ENCODE measurements at places on chromosomes 11 and 22. TPM values are rescaled to one million over a fixed set of nuclear protein-coding genes. Genes with fewer than 3 reads are reported as not detected.

OR2D2 gene
- not detected for polyA plus RNA-seq

SREBF2 gene
- 21.0 TPM for polyA plus RNA-seq

RAG1 gene
- polyA plus RNA-seq = 0.18 TPM

YPEL4 gene
- 0.04 TPM for polyA plus RNA-seq

APOL1 gene
- polyA plus RNA-seq = 5.2 TPM

- DNase-seq = peak; percentile 46
These were observed 46.6 kb upstream of the CTSC start for GRCh38 chr11:88384004-88384668.

DNA sequence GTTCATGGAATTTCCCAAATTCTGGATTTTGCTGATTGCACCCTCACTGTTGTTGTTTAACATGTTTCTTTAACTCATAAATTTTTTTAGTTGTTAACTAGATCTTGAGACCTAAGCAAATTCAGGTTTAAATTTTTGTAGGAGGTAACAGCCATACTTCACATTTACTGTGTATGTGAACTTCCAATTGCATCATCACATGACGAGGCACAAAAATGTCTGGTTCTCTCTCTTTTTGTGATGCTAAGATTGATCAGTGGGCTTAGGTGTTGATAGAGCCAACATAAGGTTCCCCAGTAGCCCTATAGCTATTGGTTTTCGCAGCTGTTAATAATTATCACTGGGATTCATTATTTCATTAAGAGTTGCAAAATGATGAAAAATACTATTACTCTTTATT is 277.5 kb downstream of the TMEM135 start:
- no peak for DNase-seq

DNA sequence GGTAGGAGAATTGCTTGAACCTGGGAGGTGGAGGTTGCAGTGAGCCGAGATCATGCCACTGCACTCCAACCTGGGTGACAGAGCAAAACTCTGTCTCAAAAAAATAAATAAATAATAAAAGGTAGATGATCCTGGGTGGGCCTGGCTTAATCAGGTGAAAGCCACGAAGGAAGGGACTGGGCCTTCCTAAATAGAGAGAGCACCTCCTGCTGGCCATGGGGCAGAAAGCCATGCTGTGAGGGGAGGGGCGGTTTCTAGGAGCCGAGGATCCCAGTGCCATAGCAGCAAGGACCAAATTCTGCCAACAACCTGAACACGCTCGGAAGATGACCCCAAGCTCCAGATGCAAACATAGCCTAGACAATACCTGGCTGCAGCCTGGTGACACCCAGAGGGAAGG is 24.5 kb upstream of the DGKZ start:
- DNase-seq = peak; percentile 51

- no peak for DNase-seq
These were observed 417.8 kb downstream of the MIAT start for GRCh38 chr22:27075028-27075678.

DNA sequence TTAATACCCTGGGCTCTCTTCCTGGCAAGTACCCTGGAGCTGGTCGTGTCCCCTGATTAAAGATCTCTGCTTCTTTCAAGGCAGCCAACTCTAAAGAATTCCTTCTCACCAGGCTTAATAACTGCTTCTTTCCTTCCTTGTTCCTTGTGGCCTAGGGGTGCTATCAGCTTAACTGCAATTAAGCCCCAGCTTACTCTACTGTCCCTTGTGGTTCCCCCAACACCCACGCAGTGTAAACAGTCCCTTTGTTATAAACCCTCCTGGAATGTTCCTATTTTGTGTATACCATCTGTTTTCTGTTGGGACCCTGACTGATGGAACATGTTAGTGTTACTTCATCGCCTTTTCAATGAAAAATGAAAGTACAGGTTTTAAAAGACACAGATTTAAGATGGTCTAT is 126.4 kb upstream of the KIRREL3 start:
- DNase-seq = no peak

GRCh38 chr11:133732109-133732674 is 113.1 kb downstream of the SPATA19 start:
- no peak for DNase-seq

- DNase-seq = no peak
These were observed 114.4 kb downstream of the PTPRJ start for GRCh38 chr11:48094643-48095339.

DNA sequence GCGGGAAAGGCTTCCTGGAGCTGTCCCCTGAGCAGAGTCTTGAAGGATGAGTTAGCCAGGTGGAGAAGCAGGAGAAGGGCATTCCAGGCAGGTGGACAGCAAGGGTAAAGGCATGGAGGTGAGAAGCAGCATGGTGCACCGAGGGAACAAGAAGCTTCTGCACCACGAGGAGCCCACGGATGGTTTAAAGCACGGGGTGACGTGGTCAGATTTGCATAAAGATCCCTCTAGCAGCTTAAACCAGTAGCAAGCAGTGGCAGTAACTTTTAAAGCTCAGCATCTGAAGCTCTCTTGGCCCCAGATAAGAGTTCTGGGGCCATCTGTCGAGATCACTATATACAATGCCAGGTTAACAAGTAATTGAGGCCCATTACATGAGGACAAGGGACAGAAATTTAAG is 36.8 kb downstream of the SERPINH1 start:
- DNase-seq = no peak

GRCh38 chr11:64436000-64436399 is 77.0 kb downstream of the RPS6KA4 start:
- DNase-seq = no peak

GRCh38 chr11:89633135-89633705 is 76.9 kb upstream of the TRIM77 start:
- DNase-seq = no peak

- no peak for DNase-seq
These were observed 93.8 kb upstream of the SESN3 start for GRCh38 chr11:95324826-95325225.

Data from A549 (cell line).